ENCODE measurements at places on chromosomes 12 and 14. TPM values are rescaled to one million over a fixed set of nuclear protein-coding genes. Genes with fewer than 3 reads are reported as not detected.

The PPP4R3A gene
- total RNA-seq: 38.6 TPM

The STRAP gene
- 98.3 TPM for total RNA-seq

The PLA2G1B gene
- not detected for total RNA-seq

The ASIC1 gene
- 1.3 TPM for total RNA-seq

The TAS2R8 gene
- not detected for total RNA-seq

The OLR1 gene
- total RNA-seq: 0.89 TPM

The CCDC175 gene
- total RNA-seq: not detected

The KRT83 gene
- total RNA-seq: not detected

The TAS2R30 gene
- 1.1 TPM for total RNA-seq

The OR4E2 gene
- total RNA-seq: not detected

The KRT77 gene
- not detected for total RNA-seq

The RPL6 gene
- total RNA-seq: 886 TPM

The DHH gene
- 0.76 TPM for total RNA-seq

The SPRING1 gene
- 17.7 TPM for total RNA-seq

The PLEKHG7 gene
- not detected for total RNA-seq

The RFLNA gene
- not detected for total RNA-seq
